ENCODE measurements at places on chromosomes 16 and 17.

- no peak for DNase-seq
Observed at GRCh38 chr17:41848788-41849187, 11.2 kb downstream of the KLHL10 start.

- DNase-seq, result no peak
Observed at GRCh38 chr17:79511471-79511870, 99.4 kb downstream of the RBFOX3 start.

DNA sequence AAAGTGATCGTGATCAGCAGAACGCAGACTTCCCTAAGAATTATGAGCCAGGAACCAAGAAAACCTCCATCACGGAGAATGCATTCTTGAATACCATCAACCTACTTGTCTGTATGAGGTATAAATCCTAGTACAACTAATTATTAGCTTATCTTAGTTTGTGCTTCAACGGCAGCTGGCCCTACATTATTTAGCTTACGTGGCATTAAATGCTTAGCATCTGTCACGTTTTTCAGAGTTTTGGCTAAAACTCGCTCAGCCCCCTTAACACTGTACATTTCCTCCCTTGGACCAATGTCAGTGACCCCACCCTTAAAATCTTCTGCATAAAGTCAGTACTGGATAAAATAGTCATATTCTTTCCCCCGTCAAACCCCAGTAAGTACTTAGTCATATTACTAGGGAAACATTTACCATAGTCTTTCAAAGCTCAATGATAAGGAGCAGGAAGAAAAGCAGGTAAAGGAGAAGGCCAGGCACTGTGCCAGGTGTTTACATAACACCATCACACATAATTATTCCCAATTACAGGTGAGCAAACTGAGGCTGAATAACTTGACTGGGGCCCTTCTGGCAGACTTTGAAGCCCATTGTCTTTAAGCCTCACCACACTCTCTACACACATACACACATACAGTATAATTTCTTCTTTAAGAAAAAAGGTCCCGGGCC, 16.6 kb upstream of the TXNDC11 start:
- peak; percentile 32 for DNase-seq

GRCh38 chr16:75236232-75236631, 15.2 kb downstream of the BCAR1 start:
- DNase-seq, result no peak

GRCh38 chr16:65318138-65318537, 196.3 kb upstream of the CDH11 start:
- no peak for DNase-seq

DNA sequence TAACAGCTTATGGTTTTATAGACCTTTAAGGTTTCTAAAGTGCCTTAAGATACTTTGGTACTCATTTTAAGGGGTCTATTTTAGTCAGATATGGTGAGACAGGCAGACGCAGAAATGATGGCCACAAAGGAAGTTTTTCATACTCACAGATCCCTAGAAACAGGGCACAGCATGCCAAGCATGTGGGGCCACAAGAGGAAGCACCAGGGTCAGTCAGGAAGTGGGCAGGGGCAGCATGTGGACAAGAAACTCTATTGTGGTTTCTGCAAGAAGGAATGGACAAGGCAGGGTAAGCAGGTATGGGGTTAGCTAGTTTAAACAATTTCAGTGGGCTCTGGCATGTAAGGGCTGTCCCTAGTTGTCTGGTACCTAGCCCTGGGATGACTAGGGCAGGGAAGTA, 8.5 kb downstream of the EFCAB3 start:
- no peak for DNase-seq

GRCh38 chr16:68644715-68645493, at the start of gene CDH3:
Gene CDH3, plus strand, starts transcription at chr16:68645310. Its CDS starts 70 bp downstream, at chr16:68645380.
- peak; percentile 5 for DNase-seq

- no peak for DNase-seq
Observed at GRCh38 chr16:55249936-55250335, 74.1 kb upstream of the IRX6 start.

DNA sequence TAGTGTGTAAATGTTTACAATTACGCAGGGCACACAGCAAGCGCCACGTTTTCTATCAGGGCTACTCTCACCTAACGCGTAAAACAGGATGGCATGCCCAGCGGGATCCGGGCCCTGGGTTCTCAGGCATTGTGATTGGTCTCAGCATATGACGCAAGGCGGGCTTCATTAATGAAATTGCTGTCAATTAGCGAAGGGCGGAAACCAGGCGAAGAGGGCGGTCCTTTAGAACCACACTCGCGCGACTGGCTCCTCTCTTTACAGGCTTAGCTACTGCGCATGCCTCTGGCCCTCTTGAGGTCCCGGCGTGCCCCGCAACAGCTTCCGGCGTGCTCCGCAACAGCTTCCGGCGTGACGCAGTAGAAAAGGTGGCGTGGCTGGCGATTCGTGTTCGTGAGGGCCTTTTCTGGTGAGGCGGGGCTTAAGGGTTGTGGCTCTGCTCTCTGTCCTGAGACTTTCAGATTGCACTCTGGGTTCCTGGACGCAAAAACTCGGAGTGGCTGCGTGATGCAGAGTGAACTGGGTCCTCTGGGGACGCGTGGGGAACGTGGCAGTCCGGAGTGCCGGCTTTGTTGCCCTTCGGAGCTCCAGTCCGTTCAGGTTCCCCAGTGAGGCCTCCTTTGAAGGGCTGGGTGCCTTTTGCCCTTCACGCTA, 9.2 kb downstream of the OR2C1 start:
- peak; percentile 90 for DNase-seq

- no peak for DNase-seq
Observed at GRCh38 chr17:40568074-40568836, 3.0 kb upstream of the CCR7 start.

- no peak for DNase-seq
Observed at GRCh38 chr17:15886804-15887203, 58.1 kb upstream of the ADORA2B start.

- no peak for DNase-seq
Observed at GRCh38 chr17:42403150-42403549, 14.9 kb upstream of the STAT3 start.

DNA sequence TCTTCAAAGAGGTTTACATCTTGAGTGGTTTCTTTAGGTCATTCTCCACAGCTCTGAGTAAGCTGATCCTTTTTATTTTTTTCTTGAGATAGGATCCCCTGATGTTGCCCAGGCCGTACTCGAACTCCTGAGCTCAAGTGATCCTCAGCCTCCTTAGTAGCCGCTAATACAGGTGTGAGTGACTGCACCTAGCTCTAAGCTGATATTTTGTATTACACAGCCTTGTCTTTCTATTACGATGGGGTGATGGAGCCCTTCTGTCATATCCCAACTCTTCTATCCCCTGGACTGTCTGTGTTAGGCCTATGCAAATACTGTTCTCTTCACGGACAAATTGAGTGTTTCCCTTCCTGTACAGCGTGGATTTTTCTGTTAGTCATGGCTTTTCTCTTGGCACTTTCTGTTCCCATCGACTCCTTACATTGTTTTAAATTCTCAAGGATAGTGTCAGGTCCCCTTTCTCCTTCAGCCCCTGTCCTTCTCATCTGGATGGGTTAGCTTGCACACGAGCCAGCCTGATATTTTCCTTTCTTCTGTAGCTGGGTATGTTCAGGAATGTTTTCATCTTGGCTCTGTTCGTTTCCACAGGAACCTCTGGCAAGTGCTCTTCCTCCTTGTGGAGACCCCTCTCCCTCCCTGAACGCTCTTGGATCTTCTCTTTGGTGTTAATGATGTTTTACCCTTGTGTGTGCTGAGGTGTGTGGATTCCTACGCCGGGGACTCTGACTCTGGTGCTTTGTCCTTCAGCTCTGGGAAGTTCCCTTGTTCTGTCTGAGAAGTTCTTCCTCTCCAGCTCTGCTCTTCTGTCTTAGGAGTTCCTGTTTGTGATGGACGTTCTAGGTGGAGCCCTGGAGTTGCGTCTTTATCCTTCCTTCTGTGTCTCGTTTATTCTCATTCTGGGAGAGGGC, 2.3 kb downstream of the BANP start:
- no peak for DNase-seq

GRCh38 chr17:17446666-17447155, 30.1 kb upstream of the MED9 start:
- no peak for DNase-seq

DNA sequence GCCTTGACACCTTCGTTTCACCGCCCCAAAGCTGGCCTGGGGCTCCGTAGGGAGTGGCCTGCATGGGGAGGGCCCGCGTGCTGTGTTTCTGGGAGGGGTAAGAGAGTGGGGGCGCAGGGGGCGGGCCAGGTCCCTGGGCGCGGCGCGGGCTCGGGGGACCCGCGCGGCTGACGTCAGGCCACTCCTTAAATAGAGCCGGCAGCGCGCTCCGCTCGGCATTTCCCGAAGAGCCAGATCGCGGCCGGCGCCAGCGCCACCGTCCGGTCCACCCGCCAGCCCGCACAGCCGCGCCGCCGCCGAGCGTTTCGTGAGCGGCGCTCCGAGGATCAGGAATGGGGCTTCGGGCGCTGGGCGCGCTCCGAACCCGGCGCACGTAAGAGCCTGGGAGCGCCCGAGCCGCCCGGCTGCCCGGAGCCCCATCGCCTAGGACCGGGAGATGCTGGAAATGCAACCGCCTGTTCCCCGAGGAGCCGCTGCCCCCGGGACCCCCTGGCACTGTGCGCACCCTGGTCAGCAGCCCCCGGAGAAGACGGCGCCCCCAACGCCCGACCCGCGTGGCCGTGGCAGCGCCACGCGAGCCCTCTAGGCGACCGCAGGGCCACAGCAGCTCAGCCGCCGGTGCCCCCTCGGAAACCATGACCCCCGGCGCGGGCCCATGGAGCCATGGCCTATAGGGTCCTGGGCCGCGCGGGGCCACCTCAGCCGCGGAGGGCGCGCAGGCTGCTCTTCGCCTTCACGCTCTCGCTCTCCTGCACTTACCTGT, at the start of gene HS3ST2:
HS3ST2 (plus strand) TSS at position 215 of the 763 bp plus-strand sequence; CDS start at position 664, 449 bp downstream.
- DNase-seq, result no peak

DNA sequence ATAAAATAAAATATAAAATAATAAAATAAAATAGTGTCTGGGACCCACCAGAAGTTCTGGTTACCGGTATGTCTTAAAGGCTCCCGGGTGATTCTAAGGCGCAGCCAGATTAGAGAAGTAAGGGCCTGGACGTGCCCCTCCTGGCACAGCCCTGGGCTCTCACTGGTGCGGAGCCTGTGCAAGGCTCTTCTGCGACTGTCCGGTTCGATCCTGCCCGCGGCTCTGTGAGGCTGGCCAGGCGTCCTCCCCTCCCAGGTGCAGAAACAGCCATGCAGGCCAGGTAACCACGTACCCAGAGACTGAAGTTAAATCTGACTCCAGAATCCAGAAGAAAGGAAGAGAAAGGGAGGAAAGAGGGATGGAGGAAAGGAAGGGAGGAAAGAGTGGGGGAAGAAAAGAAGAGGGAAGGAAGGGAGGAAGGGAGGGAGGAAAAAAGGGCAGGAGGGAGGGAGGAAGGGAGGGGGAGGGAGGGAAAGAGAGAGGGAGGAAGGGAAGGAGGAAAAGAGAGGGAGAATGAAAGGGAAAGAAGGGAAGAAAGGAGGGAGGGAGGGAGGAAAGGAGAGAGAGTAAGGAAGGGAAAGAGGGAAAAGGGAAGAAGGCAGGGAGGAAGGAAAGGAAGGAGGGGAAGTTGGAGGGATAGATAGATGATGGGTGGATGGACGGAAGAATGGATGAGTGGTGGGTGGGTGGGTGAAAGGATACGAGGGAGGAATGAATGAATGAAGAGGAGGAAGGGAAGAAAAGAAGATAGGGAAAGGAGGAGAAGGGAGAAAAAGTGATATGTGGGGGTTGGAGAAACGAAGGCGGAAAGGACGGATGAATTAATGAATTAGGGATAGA, 42.3 kb downstream of the C16orf82 start:
- no peak for DNase-seq

GRCh38 chr16:79051313-79051712, 549.2 kb downstream of the MAF start:
- no peak for DNase-seq
